ENCODE measurements at places on chromosomes 7 and 10.

DNA sequence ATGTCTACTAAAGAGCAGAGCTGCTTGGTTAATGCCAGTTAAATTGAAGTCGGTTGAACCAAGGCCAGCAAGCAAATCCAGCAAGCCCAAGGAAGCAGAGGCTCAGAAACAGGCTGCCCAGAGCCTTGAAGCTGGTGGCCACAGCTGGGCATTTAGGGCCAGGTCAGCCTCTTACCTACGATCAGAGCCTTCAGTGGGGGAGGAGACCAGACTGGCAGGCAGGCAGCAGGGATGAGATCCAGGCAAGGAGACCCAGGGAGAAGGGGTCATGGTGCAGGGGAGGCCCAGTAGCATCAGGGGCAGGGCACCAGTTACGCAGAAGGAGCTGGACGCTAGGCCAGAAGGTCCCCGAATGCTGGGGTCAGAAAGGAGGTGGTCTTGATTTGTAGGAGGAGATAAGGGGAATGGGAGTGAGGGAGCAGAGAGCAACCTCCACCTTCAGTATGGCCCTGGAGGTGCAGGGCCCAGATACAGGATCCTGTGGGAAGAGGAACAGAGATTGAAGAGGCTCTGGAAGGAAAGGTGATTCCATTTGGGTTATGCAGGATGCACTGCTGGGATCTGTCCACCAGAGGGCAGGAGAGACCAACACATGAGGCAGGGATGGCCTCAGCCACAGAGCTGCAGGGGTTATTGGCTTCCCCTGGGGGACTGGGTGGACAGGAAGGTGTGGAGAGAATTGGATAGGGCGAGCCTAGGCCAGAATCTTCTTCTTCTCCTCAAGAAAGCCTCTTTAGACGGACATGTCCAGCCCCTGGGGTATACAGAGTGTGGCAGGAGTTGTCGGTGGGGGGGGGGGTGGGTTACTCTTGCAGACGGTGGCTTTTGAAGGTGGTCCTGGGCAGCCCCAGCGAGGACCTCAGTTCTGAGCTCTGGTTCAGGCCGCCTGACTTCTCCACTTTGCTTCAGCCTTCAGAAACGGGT, 132.6 kb upstream of the PODXL start:
- ATAC-seq: peak; percentile 77

- no peak for ATAC-seq
Measured at GRCh38 chr10:78768876-78769275, 299.9 kb upstream of the ZMIZ1 start.

DNA sequence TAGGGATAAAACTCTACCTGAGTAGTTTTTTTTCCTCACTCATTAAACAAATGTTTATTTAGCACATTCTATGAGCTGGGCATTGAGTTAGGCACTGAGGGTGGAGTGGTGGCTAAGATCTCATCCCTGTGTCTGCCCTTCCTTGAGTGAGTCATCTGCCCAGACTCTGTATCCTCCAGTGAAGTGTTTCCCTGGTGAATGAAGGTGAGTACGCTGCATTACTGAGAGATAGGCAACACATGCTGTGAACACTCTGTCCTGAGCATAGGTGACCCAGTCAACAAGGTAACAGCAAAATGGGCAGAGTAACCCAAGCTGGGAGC, 5.8 kb downstream of the PITX3 start:
- ATAC-seq: peak; percentile 88

- no peak for ATAC-seq
Measured at GRCh38 chr7:27064159-27064558, 31.6 kb downstream of the HOXA1 start.

DNA sequence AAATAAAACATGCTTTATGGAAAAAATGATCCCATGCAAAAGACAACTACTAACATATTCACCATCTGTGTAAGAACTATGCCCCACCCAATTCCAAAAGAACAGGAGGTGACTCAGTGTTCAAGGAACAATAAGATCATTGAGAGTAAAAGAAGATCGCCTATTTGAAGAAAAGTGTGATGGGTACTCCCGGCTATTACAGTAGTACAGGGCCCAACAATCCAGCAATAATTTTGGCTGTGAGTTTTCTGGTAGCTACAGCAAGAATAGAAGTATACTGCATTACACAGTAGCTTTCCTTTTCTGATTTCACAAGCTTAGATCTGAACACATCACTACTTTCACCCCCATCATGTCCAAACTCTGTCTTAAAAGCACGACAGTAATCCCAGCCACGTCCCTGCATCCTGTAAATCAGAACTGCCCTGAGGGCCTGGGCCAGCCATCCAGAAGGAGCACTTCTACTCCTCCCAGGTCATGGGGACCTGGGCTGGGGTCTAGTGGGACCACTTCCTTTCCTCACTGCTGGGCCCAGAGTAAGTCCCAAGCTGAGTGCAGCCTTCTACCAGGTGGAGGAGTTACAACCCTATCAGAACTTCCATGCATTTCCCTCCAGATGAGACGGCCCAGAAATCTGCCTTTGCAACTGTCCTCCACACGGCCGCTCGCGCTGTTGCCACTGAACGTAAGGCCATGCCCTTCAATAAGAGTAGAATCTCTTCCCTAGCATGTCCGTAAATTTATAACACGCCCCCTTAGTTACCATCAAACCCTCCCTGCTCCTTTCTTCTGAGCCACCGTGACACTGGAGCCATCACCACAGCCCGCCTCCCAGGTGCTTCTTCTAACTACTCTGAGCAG, 7.9 kb downstream of the ESYT2 start:
- peak; percentile 62 for ATAC-seq

DNA sequence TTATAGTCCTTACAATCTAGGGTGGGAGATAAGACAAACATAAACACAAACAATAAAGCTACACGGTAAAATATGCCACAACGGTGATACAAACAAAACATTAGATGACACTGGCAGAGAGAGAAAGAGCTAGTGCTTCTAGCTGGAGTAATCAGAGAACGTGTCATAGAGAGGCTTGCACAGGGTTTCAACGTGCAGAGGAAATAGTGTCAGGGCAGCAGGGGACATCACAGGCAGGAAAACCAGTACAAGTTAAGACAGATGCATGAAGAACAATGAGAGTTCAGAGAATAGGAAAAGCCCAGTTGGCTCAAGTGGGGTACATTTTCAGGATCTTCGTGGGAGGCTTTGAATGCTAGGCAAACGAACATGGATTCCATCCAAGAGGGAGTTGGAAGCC, 91.4 kb downstream of the ZNF438 start:
- no peak for ATAC-seq

- no peak for ATAC-seq
Measured at GRCh38 chr10:128487517-128487916, 361.3 kb upstream of the MKI67 start.

DNA sequence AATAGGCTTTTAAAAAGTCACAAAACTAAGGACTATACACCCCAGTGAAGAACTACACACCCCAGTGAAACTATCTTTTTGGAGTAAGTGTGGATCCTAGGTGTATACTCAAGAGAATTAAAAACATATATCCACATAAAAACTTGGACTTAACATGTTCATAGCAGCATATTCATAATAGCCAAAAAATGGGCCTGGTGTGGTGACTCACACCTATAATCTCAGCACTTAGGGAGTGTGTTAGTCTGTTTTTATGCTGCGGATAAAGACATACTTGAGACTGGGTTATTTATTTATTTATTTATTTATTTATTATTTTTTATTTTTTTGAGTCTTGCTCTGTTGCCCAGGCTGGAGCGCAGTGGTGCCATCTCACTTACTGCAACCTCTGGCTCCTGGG, 19.0 kb upstream of the COMTD1 start:
- peak; percentile 51 for ATAC-seq

- ATAC-seq: no peak
Measured at GRCh38 chr7:51325261-51325676, 8.7 kb upstream of the COBL start.

DNA sequence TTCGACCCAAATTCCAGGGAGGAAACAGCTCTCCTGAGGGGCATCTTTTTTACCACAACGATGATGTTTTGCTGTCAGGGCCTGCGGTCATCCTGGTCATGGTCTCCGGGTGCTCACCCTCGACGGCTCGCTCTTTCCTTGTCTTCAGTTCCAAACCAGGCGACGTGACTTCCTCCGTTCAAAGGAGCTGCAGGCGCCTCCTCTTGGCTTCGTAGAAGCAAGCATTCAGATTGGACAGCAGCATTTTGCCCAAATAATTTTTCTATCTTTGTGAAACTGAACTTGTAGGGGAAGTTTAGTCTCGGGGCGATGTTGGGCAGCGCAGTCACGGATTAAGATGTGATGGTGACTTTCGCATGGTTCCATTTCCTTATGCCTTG, 208.9 kb downstream of the DNAJB6 start:
- no peak for ATAC-seq

GRCh38 chr10:101824736-101825135, 6.5 kb upstream of the OGA start:
- ATAC-seq: no peak

- peak; percentile 54 for ATAC-seq
Measured at GRCh38 chr10:59177031-59177797, 771 bp downstream of the PHYHIPL start.

DNA sequence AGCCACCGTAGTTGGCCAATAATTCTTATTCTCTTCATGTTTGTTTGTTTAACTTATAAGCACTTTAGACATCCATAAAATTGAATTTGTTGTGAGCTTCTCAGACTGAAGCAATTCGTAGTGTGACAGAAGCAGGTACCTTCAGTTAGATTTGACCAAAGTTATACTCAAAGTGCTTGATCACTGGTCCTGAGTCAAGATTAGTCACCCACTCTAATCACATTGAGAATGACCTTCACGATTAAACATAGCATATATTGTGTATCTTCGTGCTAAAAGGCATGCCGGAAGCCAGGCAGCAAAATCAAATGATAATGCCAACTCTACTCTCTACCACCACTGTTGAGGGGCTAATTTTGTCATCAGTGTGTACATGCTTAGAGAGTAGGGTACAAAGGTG, 763.7 kb upstream of the MBL2 start:
- no peak for ATAC-seq

DNA sequence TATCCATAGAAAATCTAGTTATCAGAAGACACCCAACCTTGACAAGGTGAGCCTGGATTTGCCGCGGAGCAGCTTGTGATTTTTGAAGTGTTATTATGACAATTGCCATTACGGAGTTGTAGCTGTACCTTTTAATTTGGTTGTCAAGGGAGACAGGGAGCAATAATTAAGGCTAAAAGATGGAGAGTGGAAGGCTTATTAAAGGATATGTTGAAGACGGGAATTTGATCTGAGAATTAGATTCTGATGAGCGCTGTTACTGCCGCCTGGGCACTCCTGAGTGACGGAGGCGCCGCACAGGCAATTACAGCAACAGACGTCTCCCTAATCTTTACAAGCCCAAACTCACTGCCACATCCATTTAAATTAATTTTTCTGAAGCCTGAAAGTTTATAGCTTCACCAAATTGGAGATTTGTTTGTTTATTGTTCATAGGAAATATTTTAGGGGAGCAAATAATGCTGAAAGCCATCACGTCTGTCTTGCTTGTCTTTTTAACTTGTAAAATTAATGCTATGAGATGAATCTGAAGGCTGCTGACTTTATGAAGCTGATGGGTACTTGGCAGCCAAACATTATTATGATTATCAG, 475.0 kb upstream of the ADARB2 start:
- no peak for ATAC-seq

DNA sequence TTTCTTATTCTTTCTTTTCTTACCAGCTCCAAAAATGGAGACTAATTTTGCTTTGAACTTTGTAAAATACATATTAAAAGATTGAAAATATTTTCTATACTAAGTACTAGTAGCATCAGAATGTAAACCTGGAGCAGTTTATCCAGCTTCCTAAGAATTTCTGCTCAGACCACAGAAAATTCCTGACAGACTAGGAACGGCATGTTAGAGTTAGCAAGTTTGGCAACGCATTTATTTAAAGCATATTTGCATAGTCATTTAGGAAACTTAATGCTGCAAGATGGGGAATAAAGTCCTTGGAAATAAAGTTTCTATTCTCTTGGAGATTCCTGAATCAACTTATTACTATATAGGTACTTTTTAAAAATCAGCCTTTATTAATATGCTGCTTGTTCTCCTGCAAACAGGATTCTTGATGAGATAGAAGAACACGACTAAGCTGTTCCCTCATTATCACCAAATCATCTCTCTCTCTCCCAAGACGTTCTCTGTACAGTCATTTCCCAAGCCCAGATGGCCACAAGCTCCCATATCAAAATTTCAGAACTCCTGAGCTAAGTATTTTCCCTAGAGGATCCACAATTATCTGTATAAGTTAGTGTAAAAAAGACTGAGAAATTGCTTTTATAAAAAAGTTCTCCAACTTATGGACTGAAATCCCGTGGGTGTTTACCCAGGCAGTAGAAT, 305.8 kb upstream of the NEBL start:
- ATAC-seq: no peak

DNA sequence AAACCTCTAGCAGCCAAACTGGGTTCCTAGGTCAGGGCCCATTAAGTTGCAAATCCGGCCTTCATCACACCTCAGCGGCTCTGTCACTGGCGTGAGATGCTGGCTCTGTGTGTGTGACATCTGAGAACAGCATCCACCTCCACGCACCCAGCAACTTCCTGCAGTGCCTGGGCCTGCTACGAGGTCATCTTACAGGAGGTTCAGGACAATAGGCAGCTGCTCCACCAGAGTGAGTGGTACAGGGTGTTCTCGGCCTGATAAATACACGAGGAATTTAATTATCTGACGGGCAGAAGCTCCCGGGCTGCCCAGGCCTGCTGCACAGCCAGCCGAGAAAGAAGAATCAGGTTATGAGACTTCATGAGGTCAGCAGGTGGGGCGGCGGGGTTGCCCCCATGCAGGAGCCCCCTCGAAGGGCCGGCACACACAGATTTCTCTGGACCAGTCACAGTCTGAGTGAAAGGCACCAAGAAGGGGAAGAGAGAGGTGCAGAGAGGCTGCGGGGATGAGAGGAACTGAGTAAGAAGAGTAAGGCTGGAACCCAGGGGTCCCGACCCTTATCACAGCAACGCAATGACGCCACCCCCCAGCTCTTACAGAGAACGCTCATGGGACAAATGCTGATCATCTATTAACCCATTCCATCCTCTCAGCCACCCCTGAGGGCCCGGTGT, 49.3 kb downstream of the CALML3 start:
- no peak for ATAC-seq

DNA sequence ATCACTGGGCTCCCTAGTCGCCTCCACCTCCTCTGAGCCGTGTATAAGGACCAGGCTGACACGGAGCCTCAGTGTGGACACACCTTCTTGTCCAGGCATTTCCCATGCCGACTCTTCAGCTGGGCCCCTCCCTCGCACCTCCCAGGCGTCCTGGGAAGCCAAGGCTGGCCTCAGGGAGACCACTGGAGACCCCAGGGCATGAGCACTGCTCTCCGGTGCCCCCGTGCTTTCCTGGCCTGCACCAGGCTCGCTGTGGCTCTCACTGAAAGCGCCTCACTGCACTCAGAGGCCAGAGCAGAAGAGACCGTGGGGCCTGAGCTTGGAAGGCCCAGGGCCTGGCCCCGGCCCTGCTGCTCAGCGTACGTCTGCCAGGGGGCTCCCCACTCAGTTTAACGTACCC, 31.4 kb downstream of the LRRC27 start:
- ATAC-seq: peak; percentile 19

Data from esophagus mucosa (tissue), 1 donor.